ENCODE measurements at places on chromosomes 3 and 15.

- no peak for DNase-seq
Measured at GRCh38 chr3:10889206-10889960, 73.4 kb downstream of the SLC6A11 start.

- no peak for DNase-seq
Measured at GRCh38 chr3:18112674-18113375, 312.3 kb downstream of the SATB1 start.

DNA sequence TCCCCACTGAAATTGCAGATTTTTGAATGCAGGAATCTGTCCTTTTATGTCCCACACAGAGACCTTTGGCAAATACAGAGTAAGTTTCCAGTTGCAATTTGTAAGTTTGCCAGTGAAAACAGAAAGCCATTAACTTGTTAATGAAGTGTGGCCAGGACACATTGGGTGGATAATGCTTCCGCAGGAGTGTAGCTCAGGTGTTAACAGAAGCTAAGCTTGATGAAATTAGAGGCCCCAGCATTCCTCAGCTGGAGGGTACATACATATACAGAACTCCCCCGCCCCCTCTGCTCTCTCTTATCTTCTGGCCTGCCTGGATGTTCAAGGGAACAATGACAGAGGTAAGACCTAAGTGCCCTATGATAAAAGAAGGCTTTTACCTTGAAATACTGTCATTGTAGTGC, 8.1 kb upstream of the LRRC2 start:
- no peak for DNase-seq

DNA sequence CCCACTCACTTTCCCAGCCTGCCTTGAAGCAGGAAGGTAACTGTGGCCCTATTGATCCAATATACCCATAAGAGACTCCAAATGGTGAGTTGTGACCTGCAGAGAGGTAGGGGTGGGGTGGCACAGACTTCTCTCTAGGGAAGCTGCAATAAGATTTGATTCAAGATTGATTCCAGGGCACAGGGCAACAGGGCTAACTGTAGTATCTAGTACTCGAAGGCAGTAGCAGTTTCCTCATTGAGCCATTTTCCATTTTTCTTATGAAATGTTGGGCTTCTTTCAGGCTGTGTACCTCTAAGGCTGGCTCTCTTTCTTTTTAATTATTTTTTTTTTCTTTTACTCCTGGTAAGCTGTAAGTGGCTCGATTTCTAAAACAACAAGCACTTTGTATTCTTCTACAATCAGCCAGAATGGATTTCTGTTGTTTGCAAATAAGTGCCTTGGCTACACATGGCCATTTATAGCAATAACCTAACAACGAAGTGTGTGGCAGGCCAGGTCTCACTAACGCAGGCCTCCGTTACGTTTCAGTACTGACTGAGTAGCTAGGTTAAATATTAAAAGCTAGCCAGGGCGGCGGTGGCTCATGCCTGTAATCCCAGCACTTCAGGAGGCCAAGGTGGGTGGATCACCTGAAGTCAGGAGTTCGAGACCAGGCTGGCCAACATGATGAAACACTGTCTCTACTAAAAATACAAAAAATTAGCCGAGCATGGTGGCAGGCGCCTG, 19.3 kb downstream of the CCDC12 start:
- DNase-seq = no peak

DNA sequence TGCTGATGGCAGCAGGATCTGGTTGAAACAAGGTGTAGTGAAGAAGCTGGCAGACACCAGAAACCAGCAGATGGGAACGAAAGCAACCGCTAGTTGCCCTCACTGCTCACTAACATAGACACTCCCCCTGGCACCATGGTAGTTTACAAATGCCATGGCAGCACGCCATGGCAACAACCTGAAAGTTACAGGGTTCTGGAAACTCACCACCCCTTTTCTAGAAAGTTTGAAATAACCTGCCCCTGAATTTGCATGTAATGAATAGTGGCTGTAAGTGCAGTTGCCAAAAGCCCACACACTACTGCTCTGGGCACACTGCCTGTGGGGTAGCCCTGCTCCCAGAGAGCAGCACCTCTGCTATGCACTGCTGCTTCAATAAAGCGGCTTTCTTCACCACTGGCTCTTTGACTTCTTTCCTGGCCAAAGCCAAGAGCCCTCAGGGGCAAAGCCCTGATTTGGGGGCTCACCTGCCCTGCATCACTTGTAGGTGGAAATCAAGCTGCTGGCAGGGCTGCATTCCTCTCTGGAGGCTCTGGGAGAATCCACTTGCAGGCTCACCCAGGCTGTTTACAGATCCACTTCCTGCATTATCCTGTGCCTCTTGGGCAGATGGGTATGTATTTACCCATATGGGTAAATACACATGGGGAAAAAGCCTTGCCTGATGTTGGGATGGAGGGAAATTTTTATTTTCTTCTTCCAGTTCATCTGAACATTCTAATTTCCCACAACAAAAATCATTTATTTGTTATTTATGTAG, 2.0 kb upstream of the GP9 start:
- no peak for DNase-seq

GRCh38 chr3:18734309-18734708, 309.2 kb upstream of the SATB1 start:
- DNase-seq = no peak

DNA sequence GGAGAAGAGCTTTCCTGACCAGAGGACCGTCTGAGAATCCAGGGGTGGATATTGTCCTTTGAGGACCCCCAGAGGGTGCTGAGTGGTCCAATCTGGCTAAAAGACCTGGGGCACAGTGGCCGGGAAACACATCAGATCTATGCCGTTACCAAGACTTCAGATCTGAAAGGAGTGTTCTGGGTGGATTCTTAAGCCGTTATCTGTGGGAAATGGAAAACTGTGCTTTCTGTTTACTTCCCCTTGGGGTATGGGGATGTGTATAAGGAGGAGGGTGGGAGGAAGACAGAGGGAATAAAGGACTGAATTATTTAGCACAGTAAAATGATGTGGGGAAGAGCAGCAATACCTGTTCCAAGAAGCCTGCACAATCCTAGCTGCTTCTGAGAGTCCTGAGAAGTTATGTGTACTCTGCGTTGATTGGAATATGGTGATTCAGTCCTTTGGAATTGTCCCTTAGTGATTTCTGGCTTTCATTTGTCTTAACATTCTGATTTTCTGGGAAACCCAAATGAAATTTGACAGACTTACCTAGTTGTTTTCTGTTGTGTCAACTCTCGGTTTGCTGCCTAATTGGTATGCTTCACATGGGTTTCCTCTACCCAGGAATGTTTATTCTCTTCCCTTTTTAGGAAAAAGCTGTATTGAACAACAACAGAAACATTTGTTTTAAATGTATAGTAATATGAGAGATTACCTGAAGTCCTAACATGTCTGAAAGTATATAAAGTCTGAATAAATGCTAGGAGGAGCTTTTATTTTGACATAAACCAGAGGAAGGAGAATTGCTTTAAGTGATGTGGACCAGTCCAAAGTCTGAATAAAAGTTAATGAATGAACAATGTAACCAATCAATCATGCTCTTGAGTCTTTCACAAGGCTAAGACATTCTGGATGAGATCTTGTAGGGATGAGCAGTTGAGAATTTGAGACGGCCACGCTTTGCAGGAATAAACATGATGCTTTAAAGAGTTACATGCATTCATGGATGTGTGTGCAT, 427.1 kb upstream of the C2CD4B start:
- DNase-seq = no peak

GRCh38 chr15:60020736-60021135, 16.6 kb downstream of the FOXB1 start:
- DNase-seq = no peak

All from stimulated activated CD8-positive, alpha-beta memory T cell treated with anti-CD3 and anti-CD28 coated beads, Interleukin-15, amount 100 ng/mL, for 4 hours (primary cell).